Psoas muscle (tissue), 8 donors: ENCODE measurements at places on chromosomes 13 and 19. TPM values are rescaled to one million over a fixed set of nuclear protein-coding genes. Genes with fewer than 3 reads are reported as not detected.

GRCh38 chr19:35013041-35013819 lies 13.1 kb downstream of the GRAMD1A start:
- peaks cover 82% of the 10 kb centered on the region for H3K36me3 ChIP-seq
- H3K27ac ChIP-seq: no peak overlapping the region
- H3K4me3 ChIP-seq: no peak overlapping the region
- H3K27me3 ChIP-seq: no peaks in the 10 kb centered on the region

GRCh38 chr19:55671054-55671378 lies 4.0 kb upstream of the EPN1 start:
- H3K36me3 ChIP-seq: peaks cover 3% of the 10 kb centered on the region
- H3K27ac ChIP-seq: no peak overlapping the region
- H3K4me1 ChIP-seq: peaks cover 8% of the 10 kb centered on the region
- no peak overlapping the region for H3K4me3 ChIP-seq
- DNase-seq: no peak

GRCh38 chr19:37980419-37981170 lies 73.6 kb downstream of the SIPA1L3 start:
- H3K27me3 ChIP-seq: no peaks in the 10 kb centered on the region
- H3K4me1 ChIP-seq: peaks cover 16% of the 10 kb centered on the region
- H3K27ac ChIP-seq: no peak overlapping the region

- H3K4me3 ChIP-seq: no peak overlapping the region
- H3K36me3 ChIP-seq: no peaks in the 10 kb centered on the region
- H3K27ac ChIP-seq: no peak overlapping the region
- no peak for DNase-seq
- H3K4me1 ChIP-seq: no peaks in the 10 kb centered on the region
These were observed 262.1 kb downstream of the PCDH9 start for GRCh38 chr13:66967811-66968597.

- H3K4me3 ChIP-seq: no peak overlapping the region
- no peak overlapping the region for H3K27ac ChIP-seq
- peaks cover 5% of the 10 kb centered on the region for H3K4me1 ChIP-seq
- no peaks in the 10 kb centered on the region for H3K27me3 ChIP-seq
These were observed 362.4 kb downstream of the ENOX1 start for GRCh38 chr13:43424412-43424811.

DNA sequence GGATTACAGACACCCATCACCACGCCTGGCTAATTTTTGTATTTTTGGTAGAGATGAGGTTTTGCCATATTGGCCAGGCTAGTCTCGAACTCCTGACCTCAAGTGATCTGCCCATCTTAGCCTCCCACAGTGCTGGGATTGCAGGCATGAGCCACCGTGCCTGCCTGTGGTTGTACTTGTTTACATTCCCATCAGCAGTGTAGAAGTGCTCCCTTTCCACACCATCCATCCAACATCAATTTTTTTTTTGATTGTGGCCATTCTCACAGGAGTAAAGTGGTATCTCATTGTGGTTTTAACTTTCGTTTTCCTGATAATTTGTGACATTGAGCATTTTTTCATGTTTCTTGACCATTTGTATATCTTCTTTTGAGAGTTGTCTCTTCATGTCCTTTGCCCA lies 1019.4 kb upstream of the SLC10A2 start:
- H3K27me3 ChIP-seq: no peaks in the 10 kb centered on the region
- no peaks in the 10 kb centered on the region for H3K36me3 ChIP-seq
- H3K4me1 ChIP-seq: no peaks in the 10 kb centered on the region
- H3K27ac ChIP-seq: no peak overlapping the region

- no peak overlapping the region for H3K4me3 ChIP-seq
- no peaks in the 10 kb centered on the region for H3K36me3 ChIP-seq
- DNase-seq: no peak
- H3K27ac ChIP-seq: no peak overlapping the region
- no peaks in the 10 kb centered on the region for H3K4me1 ChIP-seq
These were observed 54.9 kb upstream of the ATP12A start for GRCh38 chr13:24625331-24625731.

- no peaks in the 10 kb centered on the region for H3K36me3 ChIP-seq
- H3K4me3 ChIP-seq: no peak overlapping the region
- H3K27me3 ChIP-seq: no peaks in the 10 kb centered on the region
- DNase-seq: no peak
- no peak overlapping the region for H3K27ac ChIP-seq
These were observed 351.6 kb upstream of the KLF12 start for GRCh38 chr13:74485757-74486156.

DNA sequence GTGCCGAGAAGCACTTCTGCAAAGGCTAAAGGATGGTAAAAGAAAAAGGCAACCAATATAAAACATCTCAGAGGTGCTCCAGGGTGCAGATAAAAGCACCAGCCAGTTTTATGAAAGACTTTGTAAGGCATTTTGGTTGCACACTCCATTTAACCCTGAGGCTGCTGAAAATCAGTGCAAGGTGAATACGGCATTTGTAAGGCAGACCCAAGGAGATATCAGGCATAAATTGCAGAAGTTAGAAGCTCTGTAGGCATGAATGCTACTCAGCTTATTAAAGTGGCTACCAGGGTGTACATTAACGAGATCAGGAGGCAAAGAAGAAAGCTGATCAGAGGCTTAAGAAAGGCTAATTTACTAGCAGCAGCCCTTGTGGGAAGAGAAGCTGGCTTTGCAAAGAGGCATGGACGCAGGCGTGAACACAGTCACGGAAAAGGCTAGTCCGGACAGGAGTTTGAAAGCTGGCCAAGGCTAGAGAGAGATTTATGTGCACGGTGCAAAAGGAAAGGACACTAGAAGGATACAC lies 99.6 kb downstream of the ZNF429 start:
- H3K27ac ChIP-seq: peak overlapping the region; percentile 74
- H3K4me1 ChIP-seq: peaks cover 6% of the 10 kb centered on the region
- no peaks in the 10 kb centered on the region for H3K36me3 ChIP-seq
- no peaks in the 10 kb centered on the region for H3K27me3 ChIP-seq
- peak overlapping the region; percentile 73 for H3K4me3 ChIP-seq

DNA sequence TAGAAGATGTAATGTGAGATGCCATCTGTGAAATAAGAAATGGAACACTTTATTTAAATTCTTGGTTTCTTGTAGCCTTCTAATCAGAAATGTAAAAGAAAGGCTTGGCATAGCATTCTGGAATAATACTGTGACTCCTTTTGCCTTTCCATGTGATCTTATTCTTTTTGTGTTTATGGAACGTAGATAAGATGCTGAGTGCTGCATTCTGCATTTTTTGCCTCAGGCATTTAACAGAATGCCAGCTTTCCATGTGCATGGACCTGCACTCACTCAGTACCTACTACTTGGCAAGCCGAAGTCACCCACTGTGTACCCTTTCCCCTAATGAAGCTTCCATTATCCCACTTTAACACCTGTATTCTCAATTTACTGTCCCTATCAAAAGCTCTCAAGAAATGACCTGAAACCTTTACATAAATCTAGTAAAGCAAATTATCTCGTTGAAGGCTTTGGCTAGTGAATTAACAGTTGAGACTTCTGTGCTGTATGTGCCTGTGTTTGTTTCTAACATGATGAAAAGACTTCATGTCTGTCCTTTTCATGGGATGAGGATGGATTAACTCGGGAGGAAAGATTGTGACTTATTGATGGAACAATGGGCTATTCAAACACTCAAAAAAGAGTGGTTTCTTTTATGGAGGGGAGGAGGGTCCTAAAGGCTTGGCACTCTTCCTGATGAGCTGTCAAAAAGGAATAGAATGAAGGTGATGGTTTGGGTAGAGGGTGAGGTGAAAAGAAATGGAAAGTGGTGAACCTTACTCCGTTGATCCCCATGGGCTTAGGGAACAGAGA lies 44.7 kb upstream of the FRY start:
- H3K4me1 ChIP-seq: no peaks in the 10 kb centered on the region
- H3K27me3 ChIP-seq: no peaks in the 10 kb centered on the region
- no peak for DNase-seq
- H3K36me3 ChIP-seq: no peaks in the 10 kb centered on the region
- H3K27ac ChIP-seq: no peak overlapping the region
- no peak overlapping the region for H3K4me3 ChIP-seq

DNA sequence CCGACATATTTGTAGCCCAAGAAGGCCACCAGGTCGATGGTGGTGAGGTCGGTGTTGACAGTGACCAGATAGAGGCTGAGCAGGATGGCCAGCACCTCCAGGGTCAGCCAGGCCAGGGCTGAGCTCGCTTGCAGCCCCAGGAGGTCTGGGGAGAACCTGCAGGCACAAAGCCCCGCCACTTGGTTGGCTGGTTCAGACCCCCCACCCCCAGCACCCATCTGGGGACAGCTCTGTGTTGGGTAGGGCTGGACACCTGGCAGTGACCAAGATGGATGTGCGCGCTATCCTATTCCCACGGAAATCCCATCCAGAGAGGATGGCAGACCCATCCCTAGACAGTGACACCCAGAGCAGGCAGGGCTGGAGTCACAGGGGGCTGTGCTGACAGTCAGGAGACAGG lies 3.5 kb downstream of the C19orf33 start:
- H3K4me3 ChIP-seq: no peak overlapping the region
- H3K27ac ChIP-seq: no peak overlapping the region
- DNase-seq: no peak
- H3K4me1 ChIP-seq: no peaks in the 10 kb centered on the region
- no peaks in the 10 kb centered on the region for H3K36me3 ChIP-seq

DNA sequence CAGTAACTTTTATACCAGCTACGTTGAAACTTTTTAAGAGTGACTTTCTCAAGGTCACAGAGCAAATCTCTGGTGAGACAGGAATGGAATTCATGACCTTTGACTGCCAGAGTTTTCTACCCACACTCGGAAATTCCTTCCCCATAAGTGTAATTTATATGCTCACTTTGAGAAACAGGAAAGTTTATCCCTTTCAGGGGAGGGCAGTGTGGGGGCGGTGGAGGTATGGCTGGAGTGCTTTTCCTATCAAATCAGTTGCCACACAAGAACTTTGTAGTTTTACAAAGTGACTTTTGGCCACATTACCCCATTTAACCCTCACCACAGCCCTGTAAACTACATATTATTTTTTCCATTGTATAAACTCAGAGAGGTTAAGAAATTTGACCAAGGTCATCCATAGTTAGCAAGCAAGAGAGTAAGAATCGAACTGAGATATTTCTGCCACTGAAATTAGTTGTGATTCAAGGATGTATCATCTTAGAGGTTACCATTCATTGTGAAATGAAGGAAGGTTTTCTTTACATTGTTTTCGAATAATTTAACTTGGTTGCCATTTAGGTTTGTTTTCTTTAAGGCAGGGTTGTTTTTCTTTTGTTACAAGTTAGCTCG lies 5.9 kb downstream of the KLF12 start:
- H3K4me1 ChIP-seq: peaks cover 43% of the 10 kb centered on the region
- no peaks in the 10 kb centered on the region for H3K27me3 ChIP-seq
- H3K4me3 ChIP-seq: no peak overlapping the region
- no peaks in the 10 kb centered on the region for H3K36me3 ChIP-seq

DNA sequence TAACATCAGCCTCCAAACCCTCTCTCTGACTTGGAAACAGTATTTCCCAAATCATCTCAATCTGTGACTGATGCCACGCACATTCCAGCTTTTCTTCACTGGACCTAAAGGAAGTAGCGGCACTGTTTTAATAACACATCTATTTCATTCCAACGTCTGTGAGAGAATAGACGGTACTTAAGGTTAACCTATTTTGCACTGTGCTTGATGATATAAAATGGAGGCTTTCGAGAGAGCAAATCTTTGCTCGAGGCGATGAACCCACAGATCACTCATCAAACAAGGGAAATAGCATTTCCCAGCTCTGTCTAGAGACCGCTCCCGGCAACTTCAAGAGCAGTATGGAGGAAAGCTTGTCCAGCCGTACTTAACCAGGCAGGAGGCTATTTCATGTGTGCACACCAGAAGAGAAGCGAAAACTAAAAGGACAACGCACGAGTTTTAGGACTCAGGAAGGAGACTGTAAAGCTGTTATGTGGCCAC lies 2.9 kb downstream of the UBL3 start:
- DNase-seq: no peak
- peaks cover 32% of the 10 kb centered on the region for H3K4me1 ChIP-seq
- H3K27ac ChIP-seq: peak overlapping the region; percentile 67
- no peaks in the 10 kb centered on the region for H3K27me3 ChIP-seq
- no peaks in the 10 kb centered on the region for H3K36me3 ChIP-seq
- H3K4me3 ChIP-seq: peak overlapping the region; percentile 92

GRCh38 chr19:4233282-4233853 lies 4.0 kb downstream of the EBI3 start:
- no peaks in the 10 kb centered on the region for H3K27me3 ChIP-seq
- no peak overlapping the region for H3K4me3 ChIP-seq
- H3K4me1 ChIP-seq: no peaks in the 10 kb centered on the region
- H3K36me3 ChIP-seq: no peaks in the 10 kb centered on the region

DNA sequence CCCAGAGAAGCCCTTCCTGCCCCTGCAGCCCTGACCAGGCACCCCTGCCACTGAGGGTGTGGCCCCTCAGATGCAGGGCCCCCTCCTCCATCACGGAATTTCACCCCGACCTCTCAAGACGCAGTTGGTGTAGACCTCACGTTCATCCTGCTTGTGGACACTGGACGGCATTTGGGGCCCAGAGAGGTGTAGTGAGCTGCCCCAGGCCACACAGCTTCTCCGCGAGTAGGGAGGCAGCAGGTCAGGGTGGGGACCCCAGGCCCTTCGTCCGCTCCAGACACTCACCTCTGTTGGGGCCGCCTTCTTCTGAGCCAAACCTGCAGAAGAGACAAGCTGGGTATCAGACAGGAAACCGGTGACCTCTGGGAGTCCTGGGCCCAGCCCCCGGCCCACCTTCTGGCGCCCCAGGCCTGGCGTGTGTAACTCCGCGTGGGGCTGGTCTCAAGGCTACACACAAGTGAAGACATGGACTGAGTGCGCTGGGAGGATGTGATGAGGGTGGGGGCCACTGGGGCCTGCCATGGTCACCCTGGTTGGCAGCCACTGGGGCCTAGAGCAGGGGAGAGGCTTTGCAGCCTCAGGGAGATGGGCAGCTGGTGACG lies 33.1 kb downstream of the PIP5K1C start:
- no peak for DNase-seq
- H3K4me1 ChIP-seq: peaks cover 34% of the 10 kb centered on the region
- H3K4me3 ChIP-seq: no peak overlapping the region
- H3K27ac ChIP-seq: no peak overlapping the region

DNA sequence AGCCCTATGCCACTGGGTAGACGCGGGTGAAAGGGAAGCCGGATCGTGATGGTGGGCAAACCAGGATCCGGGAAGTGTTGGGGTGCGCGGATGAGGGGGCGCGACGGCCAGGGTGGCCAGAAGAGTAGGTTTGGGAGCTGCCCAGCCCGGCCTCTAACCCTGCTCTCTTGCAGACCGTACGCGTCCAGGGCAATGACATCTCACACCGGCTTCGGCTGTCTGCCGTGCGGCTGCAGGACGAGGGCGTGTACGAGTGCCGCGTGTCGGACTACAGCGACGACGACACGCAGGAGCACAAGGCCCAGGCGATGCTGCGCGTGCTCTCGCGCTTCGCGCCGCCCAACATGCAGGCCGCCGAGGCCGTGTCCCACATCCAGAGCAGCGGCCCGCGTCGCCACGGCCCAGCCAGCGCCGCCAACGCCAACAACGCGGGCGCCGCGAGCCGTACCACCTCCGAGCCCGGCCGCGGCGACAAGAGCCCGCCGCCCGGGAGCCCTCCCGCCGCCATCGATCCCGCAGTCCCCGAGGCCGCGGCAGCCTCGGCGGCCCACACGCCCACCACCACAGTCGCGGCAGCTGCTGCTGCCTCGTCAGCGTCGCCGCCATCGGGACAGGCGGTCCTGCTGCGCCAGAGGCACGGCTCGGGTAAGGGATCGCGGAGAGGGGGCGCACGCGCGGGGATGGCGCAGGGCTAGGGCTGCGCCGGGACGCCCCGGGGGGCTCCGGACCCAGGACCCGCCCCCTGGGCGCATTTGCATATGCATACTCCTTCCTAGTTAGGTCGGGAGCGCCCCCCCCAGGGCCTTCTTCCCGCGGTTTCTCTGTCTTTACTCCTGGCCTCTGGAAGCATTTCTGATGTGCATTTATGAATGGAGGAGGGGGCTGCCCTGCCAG lies 4.1 kb downstream of the VSTM2B start:
- DNase-seq: no peak
- H3K4me3 ChIP-seq: no peak overlapping the region
- H3K27ac ChIP-seq: no peak overlapping the region
- no peaks in the 10 kb centered on the region for H3K36me3 ChIP-seq
- H3K27me3 ChIP-seq: peaks cover 90% of the 10 kb centered on the region

The CEACAM16 gene
- not detected for total RNA-seq

The BEST2 gene
- not detected for total RNA-seq

The C1QTNF9 gene
- 2.9 TPM for total RNA-seq
